ENCODE measurements at places on chromosomes 5 and 9. TPM values are rescaled to one million over a fixed set of nuclear protein-coding genes. Genes with fewer than 3 reads are reported as not detected.

The PCDHB10 gene
- 6.8 TPM for polyA plus RNA-seq

- no peak for DNase-seq
Measured at GRCh38 chr5:146667633-146668272, 151.8 kb upstream of the GPR151 start.

The GFI1B gene
- polyA plus RNA-seq: 0.70 TPM

DNA sequence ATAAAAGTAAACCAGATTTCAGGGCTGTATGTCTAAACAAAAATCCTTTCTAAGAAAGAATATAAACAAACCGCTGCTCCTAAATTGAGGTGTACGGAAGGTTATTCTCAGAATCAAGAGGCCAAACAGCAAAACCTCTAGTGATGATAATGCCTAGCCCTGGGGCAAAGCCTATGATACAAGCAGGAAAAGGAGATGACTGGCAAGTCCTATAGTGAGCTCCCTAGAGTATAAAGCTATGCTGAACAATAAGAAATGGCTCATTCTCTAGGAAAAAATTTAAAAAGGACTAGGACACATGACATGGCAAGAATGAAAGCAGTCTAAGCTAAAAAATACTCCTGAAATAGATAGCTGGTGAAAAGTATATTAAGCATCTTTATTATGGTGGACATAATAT lies 187.1 kb downstream of the BNC2 start:
- no peak for DNase-seq

The SMIM33 gene
- polyA plus RNA-seq: not detected

GRCh38 chr5:180455872-180456271 lies 38.3 kb upstream of the CNOT6 start:
- DNase-seq: no peak

DNA sequence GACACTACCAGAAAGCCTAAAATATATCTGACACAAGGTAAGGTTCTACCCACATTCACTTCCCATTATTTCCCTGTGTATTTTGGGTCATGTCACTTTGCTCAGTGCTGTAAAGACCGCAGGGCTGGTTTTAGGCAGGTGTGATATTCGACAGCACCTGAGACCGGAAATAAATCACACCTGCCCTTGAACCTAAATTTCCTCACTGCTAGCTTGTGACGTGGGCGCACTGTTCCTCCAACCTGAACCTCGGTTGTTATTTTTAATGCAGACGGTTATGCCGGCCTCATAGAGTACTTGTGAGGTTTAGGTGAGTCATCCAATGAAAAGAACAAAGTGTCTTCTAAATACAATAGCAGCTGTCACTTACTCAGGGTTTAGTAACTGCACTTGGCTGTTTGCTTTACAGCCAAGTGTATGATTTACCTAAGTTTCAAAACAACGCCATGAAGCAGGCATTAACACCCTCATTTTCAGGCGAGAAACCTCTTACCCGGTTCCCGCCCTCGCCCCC lies 20.7 kb upstream of the ZNF782 start:
- no peak for DNase-seq

DNA sequence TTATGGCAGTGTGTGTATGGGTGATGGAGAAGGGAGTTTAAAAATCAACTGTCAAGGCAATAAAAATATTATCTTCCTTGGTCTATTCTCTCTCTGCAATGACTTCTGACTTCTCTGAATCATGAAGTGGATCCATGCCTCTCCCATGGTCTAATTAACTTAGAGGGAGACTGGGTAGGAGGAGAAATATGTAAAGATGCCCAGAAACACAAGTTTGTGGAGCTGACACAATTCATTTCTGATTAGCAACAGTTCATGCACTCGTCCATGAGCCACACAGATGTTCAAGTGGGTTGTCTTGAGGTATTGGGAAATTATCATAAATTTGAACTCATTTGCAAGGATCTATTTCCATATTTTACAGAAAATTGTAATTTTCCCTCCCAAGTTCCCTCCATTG lies 38.1 kb downstream of the INSYN2B start:
- no peak for DNase-seq

DNA sequence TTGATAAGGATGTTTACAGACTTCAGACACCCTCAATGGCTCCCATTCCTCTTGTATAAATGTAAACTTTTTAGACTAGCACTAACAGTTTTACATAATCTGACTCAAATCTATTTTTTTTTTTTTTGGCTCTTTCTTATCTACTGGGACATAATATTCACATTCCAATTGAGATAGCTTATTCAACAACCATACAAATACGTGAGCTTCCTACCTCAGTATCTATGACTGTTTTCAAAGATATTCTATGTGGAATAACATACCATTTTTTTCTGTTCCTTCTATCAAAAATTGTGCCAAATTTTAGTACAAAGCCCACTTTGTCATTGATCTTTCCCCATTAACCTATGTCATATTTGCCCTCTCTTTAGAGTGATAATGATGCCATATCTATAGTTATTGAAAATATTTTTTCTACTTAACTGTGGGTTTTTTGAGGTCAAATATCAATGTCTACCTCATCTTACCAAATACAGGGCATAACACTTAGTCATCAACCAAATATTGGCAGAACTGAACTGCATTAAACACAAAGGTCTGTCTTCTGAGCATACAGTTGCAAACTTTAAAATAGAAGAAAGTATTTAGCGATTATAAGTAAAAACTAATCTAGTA lies 482.6 kb downstream of the PTPRD start:
- no peak for DNase-seq

GRCh38 chr5:51099173-51099853 lies 283.9 kb upstream of the ISL1 start:
- no peak for DNase-seq

- no peak for DNase-seq
Measured at GRCh38 chr5:156687514-156687913, 162.6 kb upstream of the PPP1R2B start.

- no peak for DNase-seq
Measured at GRCh38 chr5:24347158-24347557, 297.6 kb downstream of the CDH10 start.

The C9orf57 gene
- polyA plus RNA-seq: not detected

The COL15A1 gene
- 30.3 TPM for polyA plus RNA-seq

GRCh38 chr5:149151717-149152116 lies 10.4 kb downstream of the ABLIM3 start:
- DNase-seq: no peak

The KIF4B gene
- 0.23 TPM for polyA plus RNA-seq

GRCh38 chr5:40877371-40877988 lies 31.8 kb upstream of the C7 start:
- no peak for DNase-seq

The GRM6 gene
- polyA plus RNA-seq: 1.9 TPM

The SLC6A7 gene
- polyA plus RNA-seq: 0.22 TPM

GRCh38 chr9:111752455-111752854 lies 42.3 kb downstream of the SHOC1 start:
- no peak for DNase-seq

DNA sequence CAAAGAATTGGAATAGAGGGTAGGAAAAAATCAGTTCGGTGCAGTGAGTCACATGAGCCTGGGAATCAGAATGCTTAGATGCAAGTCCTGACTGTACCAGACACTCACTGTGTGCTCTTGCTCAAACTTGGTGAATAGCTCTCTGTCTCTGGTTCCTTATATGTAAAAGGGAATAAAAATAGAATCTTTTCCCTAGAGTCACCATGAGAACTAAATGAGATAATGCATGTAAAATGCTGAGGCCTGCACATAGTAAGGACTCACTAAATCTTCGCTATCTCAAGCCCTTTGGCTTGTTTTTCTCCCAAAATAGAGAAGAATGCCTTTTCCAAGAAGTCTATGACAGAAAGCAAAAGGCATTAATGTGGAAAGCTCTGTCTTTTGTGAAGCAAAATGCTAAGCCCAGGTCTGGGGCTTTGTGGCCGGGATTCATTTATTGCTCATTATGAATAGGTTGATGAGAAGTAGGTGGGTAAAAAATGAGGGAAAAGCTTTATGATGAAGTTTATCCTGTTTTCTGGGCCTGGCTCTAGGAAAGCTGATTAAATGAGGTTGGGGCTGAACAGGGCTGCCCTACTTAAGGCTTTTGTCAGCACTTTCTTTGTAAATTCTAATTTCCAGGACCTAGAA lies 483.3 kb downstream of the DMAC1 start:
- no peak for DNase-seq

The INSYN2B gene
- polyA plus RNA-seq: 2.0 TPM

The NSMF gene
- polyA plus RNA-seq: 56.5 TPM

- DNase-seq: no peak
Measured at GRCh38 chr5:76990899-76991459, 38.1 kb downstream of the CRHBP start.

GRCh38 chr5:175821790-175822211 lies 49.6 kb upstream of the CPLX2 start:
- DNase-seq: no peak

- DNase-seq: peak; percentile 61
Measured at GRCh38 chr5:170434966-170435605, 45.9 kb upstream of the KCNMB1 start.

DNA sequence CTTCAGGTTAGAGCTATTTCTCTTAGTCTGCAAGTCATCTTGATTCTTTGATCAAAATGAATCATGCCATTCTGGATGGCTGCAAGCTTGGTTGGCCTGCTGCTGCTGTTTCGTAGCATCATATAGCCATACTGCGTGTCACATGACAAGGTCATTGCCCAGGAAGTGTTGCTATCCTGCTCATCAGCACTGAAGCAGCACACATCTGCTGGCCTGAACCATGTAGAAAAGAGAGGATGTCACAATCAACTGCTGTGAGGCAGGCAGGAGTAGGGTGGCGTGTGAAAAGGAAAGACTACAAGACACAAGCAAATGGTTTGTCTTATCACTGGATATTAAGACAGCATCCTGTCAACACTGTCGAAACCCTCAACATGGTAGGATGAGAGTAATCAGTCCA lies 376.7 kb upstream of the RORB start:
- no peak for DNase-seq

DNA sequence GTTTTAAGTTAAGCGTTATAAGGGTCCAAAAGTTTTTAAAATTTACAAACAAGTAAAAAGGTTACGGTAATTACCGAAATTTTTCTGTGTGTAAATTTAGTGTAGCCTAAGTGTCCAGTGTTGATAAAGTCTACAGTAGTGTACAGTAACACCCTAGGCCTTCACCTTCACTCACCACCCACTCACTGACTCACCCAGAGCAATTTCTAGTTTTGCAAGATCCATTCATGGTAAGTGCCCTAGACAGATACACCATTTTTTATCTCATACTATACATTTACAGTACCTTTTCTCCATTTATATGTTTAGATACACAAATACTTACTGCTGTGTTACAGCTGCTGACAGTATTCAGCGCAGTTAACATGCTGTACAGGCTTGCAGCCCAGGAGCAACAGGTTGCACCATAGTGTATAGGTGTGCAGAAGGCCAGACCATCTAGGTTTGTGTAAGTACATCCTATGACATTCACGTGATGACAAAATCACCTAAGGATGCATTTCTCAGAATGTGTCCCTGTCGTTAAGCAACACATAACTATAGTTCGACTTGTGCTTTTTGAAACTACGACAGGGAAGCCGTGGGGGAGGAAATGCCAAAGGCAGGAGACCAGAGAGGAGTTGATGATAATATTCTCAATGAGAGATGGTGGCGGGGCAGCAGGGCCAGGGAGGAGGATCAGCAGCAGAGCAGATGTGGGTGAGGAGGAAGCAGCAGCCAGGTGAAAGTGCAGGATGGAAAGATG lies 48.6 kb downstream of the PSMB7 start:
- DNase-seq: no peak

DNA sequence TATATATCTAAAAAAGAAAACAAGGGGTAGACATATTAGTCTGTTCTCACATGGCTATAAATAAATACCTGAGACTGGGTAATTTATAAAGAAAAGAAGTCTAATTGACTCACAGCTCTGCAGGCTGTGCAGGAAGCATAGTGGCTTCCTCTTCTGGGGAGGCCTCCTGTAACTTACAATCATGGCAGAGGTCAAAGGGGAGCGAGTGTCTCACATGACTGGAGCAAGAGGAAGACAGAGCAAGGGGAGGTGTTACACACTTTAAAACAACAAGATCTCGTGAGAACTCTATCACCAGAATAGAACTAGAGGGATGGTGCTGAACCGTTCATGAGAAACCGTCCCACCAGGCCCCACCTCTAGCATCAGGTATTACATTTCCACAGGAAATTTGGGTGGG lies 616.8 kb downstream of the TLE4 start:
- DNase-seq: no peak

DNA sequence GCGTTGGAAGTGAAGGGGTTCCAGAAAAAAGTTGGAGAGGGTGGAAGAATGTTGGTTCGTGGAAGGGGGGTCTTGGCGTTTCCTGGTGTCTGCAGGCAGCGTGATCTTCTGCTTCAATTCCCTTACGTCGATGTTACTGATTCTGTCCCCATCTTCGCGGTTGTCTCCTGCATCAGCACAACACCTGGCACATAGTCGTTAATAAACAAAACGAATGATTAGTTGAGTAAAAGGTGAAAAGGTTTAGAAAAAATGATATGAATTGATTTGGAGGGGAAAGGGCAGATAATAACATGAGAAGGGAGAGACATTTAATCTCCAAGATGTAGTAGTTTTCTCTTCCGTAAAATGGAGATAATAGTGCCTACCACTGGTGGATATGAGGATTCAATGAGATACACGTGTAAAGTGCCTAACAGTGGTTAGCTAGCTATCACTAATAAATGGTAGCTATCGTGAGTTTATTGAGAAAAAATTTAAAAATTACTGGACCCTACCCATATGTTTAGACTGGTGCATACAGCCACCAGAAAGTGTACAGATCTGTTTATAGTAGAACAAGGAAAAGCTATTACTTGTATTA lies 556 bp downstream of the MTREX start:
- DNase-seq: no peak

The CHSY3 gene
- polyA plus RNA-seq: 4.0 TPM

GRCh38 chr9:34379334-34380033 lies 2.8 kb upstream of the MYORG start:
- no peak for DNase-seq

GRCh38 chr5:65919773-65920172 lies 6.6 kb upstream of the ERBIN start:
- DNase-seq: no peak

The PCDHA8 gene
- 0.09 TPM for polyA plus RNA-seq

- no peak for DNase-seq
Measured at GRCh38 chr9:77016121-77016525, 3.3 kb upstream of the FOXB2 start.

- DNase-seq: no peak
Measured at GRCh38 chr9:127522727-127523126, 71.4 kb downstream of the LRSAM1 start.

- DNase-seq: no peak
Measured at GRCh38 chr9:116686135-116686534, 970 bp upstream of the TRIM32 start.

The INSL6 gene
- 0.67 TPM for polyA plus RNA-seq

- no peak for DNase-seq
Measured at GRCh38 chr5:93403141-93403928, 177.7 kb downstream of the NR2F1-AS1 start.
